Stimulated activated CD4-positive, alpha-beta T cell treated with anti-CD3 and anti-CD28 coated beads, Interleukin-1b, Interleukin-23, amount 100 ng/mL, for 48 hours (primary cell): ENCODE measurements at places on chromosomes 6 and 20.
A peak's percentile ranks its signal among the peaks of the same experiment; 100 is the strongest.

GRCh38 chr20:4369798-4370124, 351.9 kb upstream of the PRND start:
- DNase-seq, result peak; percentile 44

DNA sequence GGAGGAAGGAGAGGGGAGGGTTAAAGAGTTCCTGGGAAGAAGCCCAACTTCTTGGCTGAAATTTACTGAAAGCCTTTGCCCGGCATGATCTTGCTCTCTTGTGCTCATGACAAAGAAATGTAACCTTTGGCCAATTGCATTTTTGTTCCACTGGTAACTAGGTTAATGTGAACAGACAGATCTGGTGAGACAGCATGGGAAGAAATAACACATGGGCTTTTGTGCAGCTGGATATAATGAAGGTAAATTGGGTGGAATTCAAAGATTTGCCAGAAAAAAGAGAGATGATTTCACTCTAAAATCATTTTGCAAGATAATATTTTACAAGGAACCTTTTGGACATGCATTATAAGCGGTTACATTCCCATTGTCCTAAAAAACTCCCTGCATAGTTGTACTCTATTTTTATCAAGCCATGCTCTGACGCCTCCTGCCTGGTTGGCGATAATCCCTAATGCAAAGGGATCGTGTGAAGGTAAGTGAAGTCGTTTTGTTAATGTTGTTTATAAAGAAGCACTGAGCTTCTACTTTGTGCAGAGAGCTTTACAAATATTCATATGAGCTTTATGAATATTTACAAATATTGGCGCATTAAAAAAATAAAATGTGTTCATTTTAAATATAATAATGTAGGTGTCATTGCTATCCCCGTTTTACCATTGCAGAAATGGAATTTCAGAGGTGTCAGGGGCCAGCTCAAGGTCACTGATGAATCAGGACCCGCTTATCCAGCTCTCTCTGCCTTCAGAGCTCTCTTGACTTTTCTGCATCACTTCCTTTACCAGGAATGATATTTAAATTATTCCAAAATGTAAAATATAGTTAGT, 161.3 kb upstream of the AGPAT4 start:
- DNase-seq, result no peak

DNA sequence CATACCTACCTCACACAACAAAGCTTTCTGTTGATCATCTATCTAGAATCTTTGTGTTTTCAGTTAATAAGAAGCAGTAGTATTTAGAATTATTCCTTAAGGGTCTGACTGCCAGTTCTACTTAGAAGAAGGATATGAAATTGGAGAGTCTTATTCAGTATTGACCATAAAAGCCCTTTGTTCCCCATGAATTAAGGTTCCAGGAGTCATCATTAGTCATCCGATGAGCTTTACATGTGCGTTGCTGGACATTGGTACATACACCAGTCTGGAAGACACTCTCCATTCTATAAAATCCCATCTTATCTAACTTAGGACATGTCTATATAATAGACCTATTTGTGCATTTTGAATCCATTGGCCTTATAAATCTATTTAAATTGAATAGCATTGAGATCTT, 34.4 kb upstream of the RNF217 start:
- DNase-seq, result no peak

DNA sequence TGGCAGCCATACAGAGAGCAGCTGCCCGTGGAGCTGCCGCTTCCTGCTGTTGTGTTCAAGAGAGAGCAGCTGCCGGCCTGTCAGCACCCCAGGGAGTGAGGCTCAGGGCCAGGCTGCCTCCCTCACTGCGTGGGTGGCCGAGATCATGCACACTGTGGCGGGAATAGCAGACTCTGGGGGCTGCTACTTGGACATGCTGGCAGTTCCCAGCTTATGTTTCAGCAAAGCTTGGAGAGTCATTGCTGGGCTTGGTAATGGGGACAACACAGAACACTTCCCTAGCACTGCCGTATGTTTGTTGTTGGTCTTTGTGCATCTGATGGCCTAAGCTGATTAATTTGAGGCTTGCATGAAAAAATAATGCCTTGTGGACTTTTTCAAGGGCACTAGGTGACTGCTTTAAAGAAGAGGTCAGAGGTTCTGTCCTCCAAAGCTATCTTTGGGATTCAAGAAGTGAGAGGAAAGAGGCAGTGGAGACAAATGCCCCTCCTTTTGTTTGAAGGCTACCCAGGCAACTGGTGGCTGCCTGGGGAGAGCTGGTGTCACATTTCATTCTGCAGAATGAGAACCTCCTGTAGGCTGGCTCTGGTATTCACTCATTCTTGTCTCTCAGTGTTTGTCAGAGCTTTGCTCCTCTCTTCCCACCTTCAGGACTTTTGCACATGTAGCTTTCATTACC, 18.8 kb downstream of the MRAP2 start:
- no peak for DNase-seq

DNA sequence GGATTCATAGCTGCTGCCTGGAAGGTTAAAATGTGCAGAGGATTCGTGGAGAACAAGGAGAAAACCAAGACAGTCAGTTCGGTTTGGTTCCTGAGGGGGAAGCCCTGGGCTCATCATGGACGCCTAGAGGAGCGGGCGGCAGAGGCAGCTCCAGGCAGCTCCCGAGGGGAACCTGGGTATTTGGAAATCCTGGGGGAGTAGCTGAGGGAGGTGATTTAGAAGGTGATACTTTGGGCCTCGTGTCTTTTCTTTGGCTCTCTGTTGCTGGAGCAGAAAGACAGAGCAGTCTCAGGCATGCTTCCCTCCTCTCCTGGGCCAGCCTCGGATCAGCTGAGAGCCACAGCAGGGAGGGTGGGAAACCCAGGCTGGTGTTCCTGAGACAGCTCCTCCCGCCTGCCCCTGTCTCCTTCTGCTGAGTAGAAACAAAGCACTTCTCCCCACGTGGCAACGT, 139.5 kb downstream of the DLL1 start:
- DNase-seq, result no peak

DNA sequence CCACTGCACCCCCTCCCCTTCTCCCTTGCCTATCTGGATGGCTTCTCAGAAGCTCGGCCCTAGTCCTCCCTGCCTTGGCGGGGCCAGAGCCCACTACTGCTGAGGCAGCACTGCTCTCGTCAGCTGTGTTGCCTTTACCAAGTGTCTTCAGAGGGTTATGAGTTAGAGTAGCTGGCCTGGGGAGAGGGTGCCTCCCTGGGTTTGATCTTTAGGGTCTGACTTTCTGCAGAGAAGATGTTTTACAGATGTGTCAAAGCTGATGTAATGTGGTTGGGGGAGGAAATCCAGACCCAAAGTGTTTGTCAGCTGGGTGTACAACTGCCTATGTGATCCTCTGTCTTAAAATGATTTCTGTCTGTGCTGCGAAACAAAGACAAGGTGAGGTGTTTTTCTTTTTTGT, 30.4 kb upstream of the PI16 start:
- no peak for DNase-seq

DNA sequence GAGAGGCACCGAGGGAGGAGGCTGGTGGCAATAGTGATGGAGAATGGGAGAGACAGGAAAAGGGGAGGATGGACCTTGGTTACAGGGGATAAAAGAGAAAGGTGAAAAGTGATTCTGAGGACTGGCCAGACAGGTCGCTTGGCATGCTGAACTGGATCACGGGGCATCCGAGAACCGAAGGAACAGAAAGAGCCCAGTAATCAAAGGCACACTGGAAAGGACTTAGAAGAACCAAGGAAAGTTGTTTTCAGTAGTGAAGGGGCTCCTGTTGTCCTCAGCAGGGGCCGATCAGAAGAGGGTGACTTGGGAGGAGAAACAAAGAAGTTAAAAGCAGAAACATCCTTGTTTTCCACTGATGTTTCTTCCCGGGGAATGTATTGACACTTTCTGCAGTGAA, 18.9 kb downstream of the SYTL3 start:
- no peak for DNase-seq

DNA sequence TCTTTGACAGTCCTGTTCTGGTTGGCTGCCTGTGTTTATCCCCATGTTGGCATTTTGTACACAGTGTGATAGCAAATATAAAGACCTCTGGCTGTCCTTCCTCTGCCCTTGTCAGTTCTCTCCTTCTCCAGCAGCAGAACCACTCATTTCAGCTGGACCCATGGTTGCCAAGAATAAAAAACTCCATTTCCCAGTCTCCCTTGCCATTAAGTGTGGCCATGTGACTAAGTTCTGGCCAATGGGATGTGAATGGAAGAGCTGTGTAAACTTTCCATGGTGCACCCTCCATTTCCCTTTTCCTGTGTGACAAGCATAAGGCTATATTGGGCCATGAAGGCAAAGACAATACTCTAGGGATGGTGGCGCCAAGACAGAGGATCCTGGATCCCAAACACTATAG, 78.4 kb upstream of the TBC1D7 start:
- DNase-seq, result no peak

- DNase-seq, result peak; percentile 42
These were observed 4.5 kb downstream of the TP53INP2 start for GRCh38 chr20:34708621-34709043.

- no peak for DNase-seq
These were observed 10.7 kb downstream of the SLC9A8 start for GRCh38 chr20:49823152-49823847.

GRCh38 chr6:98812220-98812619, 22.2 kb upstream of the POU3F2 start:
- no peak for DNase-seq

DNA sequence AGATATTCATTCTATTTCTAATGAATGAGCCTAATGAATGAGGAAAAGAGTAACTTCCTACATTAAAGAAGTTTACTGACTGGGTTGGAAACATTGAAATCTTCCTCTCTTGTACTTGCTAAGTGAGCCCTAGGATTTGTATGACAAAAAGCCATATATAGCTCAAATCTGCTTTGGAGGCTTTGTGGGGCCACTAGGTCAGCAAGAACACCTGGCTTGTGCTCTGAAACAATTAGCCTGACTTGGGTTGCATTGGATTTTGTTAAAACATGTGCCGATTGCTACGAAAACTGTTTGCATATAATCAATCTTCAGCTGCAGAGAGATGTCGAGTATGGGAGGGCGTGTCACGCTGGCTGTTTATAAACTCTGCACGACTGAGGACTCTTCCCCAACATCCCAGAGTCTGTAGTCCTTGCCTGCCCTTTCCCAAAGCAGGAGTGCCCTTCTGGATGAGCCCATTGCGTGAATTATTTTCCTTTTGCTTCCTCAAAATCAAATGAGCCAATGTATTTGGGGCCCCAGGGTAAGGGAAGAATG, 684.8 kb downstream of the DHX35 start:
- no peak for DNase-seq

DNA sequence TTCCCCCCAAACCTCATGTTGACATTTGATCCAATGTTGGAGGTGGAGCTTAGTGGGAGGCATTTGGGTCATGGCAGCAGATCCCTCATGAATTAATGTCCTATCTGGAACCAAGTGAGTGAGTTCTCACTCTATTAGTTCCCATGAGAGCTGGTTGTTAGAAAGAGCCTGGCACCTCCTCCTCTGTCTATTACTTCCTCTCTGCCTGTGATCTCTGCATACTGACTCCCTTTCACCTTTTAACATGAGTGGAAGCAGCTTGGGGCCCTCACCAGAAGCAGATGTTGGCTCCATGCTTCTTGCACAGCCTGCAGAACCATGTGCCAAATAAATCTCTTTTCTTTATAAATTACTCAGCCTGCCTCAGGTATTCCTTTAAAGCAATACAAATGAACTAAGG, 127.3 kb upstream of the RALGAPA2 start:
- DNase-seq, result no peak

- no peak for DNase-seq
These were observed 306.2 kb downstream of the TAF4 start for GRCh38 chr20:61759286-61760065.

DNA sequence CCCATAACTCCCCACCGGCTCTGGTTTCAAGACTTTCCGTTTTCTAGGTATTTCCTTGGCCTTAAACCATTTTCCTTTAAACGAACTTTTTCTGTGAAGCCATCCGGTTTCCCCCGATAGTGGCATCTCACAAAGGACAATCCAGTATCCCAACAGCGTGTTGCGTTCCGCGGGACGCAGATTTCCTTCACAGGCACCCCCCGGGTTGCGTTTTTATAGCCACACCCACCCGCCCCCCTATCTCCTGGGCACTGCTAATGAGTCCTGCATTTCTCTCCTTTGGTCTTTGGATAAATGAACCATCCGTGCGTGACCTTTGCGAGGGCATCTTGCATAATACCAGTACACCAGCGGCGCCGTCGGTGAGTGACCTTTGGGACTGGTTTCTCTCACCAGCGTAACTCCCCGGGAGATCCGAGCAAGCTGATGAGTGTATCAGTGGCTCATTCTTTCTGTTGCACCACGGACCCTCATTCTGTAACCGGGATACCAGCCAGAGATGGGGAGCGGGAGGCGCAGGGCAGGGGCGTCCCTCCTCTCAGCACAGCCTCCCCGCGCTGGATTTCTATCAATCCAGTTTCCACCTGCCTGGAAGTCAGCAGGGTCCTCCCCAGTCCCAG, 586 bp upstream of the NQO2 start:
- DNase-seq, result peak; percentile 74

GRCh38 chr6:115415378-115415777, 645.3 kb downstream of the FRK start:
- no peak for DNase-seq

- DNase-seq, result no peak
These were observed 46.6 kb upstream of the UST start for GRCh38 chr6:148700047-148700715.

DNA sequence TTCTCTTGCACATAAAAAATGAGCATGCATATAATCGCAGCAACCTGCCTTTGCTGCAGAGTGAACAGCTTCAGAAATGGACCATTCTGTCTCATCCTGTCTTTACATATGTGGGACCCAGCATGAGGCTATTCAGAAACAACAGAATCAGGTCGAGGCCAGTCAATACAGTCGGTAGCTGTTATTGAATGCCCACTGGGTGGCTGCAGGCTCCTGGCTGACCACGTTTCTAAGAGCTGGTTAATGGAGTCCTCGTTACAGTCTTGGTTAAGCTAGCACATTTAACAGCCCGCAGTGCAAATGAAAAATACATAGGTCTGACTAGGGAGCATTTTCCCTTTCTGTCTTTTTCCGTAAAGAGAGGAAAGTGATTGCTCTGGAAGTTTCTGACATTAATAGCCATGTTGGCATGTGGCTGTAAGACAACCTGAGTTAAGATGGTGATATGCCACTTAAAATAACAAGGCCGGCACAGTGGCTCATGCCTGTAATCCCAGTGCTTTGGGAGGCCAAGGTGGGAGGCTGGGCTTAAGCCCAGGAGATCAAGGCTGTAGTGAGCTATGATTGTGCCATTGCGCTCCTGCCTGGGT, 75.0 kb downstream of the SHLD1 start:
- DNase-seq, result no peak

DNA sequence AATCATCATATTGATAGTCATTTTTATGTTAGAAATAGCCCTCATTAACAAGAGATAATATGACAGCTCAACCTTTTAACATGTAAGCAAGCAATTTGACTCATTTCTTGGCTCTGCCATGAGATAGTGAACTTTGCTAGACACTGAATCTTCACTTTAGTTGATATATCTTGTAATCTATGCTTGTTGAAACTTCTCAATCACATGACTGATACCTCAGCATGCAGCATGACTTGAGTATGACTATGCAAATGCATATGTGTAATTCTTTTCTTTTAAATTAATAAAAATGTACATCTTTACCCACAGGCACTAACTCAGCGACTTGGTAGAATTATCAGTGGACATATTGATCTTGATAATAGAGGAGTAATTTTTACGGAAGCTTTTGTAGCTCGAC, 6.6 kb downstream of the UFL1 start:
- no peak for DNase-seq
